ENCODE measurements at places on chromosomes 13 and 19.

DNA sequence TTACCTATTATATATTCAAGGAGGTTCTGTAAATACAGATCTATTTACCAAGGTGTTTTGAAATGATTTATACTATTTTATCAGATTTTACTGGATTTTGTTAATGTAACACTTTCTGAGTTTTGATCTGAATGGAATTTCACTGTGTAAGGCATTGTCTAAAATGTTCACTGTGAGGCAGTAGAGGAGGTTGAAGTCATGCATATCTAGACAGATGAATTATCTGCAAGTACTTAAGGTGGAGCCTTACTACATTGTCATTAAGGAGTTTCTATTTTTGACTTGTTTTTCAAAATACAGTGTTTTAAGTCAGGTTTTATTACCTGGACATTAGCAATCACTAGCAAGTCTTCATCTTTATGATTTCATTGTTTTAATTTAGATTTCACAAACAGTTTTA lies 62.1 kb downstream of the TM9SF2 start:
- DNase-seq = no peak

DNA sequence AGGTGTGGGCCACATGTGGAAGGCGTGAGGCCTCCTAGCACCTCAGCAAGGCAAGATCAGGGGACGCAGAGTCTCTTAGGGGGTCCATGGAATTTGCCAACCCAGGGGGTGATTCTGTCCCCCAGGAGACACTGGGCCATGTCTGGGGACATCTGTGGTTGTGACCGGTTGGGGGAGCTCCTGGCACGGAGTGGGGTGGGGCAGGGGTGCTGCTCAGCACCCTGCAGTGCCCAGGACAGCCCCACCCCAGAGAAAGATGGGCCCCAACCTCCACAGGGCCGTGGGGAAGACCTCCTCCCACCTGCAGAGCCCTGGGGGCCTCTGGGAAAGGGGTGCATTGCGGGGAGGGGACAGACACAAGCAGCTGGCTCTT lies 4.0 kb downstream of the MKNK2 start:
- DNase-seq = no peak

DNA sequence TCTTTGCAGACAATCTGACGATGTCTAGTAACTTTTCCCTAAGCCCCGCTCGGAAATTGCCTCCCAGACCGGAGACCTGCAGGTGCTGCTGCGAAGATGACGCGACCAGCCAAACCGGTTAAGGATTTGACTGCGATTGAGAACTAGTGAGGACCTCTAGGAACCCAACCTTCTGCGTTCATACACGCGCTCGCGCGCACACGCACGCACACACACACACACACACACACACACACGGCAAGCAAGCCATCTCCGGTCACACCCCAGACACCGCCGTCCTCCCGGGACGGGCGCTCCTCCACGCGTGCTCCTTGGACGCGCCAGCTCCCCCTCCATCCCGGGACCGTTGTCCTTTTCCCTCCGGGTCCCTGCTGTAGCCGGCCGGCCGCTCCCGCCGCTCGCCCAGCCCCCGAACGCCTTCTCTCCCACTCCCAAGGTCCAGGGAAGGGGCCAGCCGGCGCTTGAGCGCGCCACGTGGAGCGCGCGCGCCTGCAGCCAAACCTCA lies 1.2 kb downstream of the TBC1D4 start:
- DNase-seq = peak; percentile 56

DNA sequence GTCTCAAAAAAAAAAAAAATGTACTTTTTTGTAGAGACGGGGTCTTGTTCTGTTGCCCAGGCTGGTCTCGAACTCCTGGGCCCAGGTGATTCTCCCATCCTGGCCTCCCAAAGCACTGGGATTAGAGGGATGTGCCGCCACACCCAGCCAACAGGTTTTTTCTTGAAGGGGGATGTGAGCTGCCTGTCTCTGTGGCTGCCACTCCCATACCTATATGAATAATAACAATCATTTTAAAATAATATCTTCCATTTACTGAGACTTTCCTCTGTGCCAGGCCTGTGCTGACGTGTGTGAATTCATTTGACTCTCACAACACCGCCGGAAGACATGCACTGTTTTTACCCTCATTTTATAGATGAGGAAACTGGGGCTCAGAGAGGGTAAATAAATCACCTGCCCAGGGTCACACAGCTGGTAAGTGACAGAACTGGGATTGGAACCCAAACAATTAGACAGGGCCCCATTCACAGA lies 7.2 kb upstream of the BCL3 start:
- no peak for DNase-seq

GRCh38 chr13:70253834-70254233 lies 145.6 kb upstream of the KLHL1 start:
- DNase-seq = no peak

DNA sequence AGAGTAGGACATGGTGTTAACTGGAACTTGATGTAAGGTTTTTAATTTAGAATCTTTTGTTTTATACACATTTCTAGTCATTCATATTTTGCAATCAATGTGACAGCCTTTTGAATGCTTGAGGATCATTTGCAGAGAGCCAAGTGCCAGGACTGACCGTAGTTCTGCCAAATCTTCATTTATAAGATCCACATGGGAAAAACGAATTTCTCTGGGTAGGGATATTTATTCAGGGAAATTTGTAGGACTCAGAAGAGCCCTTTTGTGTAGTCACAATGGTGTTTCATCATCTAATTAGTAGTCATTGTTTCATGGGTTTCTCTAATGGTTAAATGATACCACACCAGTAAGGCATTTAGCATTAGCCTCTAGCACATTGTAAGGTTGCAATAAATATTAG lies 161.1 kb downstream of the LMO7 start:
- no peak for DNase-seq

DNA sequence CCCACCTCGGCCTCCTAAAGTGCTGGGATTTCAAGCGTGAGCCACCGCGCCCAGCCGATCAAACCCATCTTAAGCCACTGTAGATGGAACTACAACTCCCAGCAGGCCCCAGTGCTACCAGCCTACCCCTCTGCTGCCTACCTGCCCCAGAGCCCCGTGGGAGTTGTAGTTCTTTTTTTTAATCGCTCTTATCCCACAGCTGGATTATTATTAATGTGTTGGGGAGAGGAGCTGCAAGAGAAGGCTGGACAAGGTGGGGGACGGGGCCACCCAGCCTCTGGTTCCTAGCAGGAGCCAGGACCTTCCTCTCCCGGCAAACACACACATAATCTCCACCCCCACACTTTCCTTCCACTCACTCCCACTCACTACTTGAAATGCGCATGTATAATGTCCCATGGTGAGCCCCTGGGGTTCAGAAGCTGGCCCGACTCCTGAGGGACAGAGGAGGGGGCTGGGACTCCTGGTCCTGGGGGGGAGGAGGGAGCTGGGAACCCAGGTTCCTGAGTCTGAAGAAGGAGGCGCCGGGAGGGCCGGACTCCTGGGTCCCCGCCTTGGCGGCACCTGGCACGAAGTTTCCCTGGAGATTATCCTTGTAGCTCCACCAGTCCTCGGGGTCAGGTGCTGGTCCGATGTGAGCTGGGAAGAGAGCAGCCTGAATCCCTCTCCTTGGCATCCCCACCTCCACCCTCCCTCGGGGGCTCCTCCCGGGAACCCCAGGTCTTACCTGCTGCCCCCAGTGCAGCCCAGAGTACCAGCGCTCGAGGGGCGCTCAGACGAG lies 958 bp downstream of the CA11 start:
- peak; percentile 82 for DNase-seq

- DNase-seq = no peak
Measured at GRCh38 chr19:50328224-50328872, 829 bp downstream of the KCNC3 start.

DNA sequence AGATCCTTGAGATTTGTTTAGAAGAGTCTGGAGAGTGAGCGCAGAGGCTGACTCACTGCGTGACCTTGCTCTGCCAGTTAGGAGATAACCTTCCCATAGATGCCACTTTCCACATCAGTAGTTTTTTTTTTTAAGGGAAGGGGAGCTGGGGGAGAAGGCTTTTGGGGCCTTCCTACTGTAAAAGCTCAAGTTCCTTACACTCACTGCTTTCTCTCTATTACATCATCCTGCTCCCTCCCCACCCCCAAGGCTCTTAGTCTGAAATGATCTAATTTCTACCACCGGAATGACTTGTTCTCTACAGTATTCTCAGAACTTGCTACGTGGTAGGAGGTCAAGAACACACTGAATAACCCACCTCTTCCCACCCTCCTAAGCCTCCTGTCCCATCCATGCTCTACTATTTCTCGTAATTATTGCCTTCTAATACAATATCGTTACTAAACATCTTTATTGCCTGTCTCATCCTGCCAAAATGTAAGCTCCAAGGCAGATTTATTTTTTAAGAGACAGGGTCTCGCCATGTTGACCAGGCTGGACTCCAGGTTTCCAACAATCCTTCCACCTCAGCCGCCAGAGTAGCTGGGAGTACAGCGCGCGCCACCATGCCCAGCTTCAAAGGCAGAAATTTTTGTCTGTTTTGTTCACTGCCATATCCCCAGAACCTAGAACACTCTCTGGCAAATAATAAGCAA lies 1.2 kb downstream of the LONP1 start:
- no peak for DNase-seq

GRCh38 chr19:39362682-39363657 lies 20.7 kb downstream of the SAMD4B start:
- no peak for DNase-seq

DNA sequence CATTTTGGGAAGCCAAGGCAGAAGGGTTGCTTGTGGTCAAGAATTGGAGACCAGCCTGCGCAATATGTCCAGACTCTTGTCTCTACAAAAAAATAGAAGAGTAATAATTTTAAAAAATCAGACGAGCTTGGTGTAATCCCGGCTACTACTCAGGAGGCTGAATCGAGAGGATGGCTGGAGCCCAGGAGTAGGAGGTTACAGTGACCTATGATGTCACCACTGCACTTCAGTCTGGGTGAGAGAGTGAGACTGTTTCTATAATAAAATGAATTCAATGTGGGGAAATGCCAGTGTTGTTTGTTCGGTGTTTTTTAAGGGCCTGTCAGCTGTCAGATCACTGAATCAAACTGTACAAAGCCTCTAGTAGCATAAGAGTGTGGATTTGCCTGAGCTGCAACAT lies 1.2 kb upstream of the FBXL3 start:
- DNase-seq = no peak

- no peak for DNase-seq
Measured at GRCh38 chr13:101576977-101577376, 124.5 kb downstream of the ITGBL1 start.

DNA sequence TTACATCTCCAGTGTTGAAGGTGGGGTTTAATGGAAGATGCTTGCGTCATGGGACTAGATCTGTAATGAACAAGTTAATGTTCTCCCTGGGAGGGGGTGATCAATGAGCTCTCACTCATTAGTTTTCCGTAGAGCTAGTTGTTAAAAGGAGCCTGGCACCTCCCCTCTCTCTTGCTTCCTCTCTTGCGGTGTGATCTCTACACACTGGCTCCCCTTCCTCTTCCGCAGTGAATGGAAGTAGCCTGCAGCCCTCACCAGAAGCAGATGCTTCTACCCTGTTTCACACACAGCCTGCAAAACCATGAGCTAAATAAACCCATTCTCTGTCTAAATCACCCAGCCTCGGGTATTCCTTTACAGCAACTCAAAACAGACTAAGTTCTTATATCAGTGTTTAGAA lies 318.8 kb downstream of the SLITRK1 start:
- DNase-seq = no peak

DNA sequence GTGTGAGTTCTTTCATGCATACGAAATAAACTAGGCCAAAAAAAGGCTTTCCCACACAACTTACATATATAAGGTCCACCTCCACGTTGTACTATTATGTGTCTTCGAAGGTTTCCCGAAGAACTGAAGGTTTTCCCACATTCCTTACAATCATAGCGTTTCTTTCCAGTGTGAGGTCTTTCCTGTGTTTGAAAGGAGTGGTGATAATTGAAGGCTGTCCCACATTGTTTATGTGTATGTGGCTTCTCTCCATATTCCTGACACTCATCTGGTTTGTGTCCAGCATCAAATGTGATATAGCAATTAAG lies 14.6 kb downstream of the ZNF442 start:
- DNase-seq = no peak

- DNase-seq = no peak
Measured at GRCh38 chr19:50460161-50460765, 16.0 kb upstream of the EMC10 start.

DNA sequence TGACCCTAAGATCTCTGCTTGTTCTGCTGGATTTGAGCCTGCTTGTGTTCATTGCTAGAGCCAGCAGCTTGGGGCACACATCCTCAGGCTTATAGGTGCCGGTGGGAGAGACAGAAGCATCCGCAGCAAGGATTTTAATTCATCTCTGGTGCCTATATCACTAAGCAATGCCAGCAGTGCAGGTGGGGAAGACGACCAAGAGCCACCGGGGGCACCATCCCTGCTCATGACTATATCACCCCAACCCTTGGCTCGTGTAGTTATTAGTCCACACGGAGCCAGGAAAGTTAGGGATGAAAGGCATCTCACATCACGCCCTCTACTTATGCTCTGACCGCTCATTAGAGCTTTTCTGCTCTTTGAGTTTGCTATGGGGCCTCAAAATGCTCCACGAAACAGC lies 298.2 kb downstream of the DCLK1 start:
- no peak for DNase-seq

- DNase-seq = peak; percentile 12
Measured at GRCh38 chr13:113087923-113088690, 17.5 kb upstream of the F7 start.

DNA sequence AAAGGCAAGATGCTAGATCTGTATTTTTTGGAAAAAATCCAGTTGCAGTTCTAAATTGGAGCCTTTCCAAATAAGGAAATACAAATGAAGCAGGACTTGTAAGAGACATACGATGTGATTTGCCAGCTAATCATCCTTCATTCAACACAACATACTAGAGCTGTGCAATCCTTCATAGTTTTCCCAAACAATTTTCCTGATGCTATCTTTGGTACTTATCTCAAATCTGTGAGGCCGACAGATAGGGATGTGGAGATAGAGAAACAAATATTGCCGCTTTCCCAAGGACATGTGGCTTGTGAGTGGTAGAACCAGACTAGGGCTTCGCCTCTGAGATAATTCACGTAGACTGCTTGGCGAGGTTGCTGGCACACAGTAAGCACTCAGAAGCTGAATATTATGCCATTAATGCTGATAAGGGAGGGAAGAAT lies 176.6 kb downstream of the LMO7 start:
- no peak for DNase-seq

DNA sequence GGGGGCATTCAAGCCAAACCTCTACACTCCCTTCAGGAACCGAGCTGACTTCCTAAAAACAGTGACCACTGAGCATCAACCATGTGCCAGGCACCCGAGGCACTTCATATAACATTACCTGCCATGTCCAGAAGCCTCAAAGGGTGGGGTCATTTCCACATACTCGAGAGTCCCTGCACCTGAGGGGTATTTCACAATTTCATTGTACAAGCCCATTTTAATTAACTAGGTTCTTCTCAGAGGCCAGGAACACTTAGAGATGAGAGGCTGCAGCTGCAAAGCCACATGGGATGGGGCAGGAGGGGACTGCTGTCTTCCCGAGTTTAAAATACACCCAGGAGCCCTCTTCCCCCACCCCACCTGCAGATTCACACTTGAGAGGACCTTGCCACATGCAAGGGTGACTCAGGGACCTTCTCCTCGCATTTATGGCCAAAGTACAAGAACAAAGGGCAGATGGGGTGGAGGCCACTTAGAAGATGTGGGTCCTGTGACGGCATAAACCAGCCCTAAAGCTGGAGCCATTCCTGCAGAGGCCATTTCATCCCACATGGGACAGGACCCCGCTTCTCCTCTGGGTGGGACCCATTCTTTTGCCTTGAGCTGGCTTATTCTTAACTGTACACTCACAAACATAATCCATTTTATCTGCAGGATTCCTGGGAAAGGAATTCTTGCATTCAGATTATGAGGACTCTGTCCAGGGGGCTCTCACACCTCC lies 43.9 kb downstream of the RAB20 start:
- DNase-seq = no peak
